ENCODE measurements at places on chromosomes 1 and 21.

DNA sequence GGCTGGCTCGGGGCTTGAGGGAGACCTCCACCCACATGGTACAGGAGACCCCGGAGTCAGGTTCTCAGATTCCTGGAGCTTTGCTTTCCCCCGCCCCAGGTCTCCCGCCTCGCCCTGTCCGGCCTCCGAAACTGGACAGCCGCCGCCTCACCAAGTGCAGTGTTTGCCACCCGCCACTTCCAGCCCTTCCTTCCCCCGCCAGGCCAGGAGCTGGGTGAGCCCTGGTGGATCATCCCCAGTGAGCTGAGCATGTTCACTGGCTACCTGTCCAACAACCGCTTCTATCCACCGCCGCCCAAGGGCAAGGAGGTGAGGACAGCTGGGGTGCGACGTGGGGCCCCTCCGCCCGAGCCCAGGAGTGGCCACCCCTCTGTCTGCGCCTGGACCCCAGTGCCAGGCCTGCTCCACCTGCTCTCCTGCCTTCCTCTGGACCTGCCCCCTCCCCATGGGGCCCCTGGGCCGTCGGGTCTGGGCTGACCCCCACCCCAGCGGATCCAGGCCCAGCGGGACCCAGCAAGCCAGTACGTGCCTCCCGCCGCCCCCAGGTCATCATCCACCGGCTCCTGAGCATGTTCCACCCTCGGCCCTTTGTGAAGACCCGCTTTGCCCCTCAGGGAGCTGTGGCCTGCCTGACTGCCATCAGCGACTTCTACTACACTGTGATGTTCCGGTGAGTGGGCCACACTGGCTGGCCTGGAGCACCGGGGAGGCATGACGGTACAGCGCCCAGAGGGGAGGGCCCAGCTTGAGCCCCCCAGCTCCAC is 8.7 kb downstream of the SELENON start:
- DNase-seq: no peak

- DNase-seq: no peak
Measured at GRCh38 chr1:163063143-163063542, 6.0 kb upstream of the RGS4 start.

DNA sequence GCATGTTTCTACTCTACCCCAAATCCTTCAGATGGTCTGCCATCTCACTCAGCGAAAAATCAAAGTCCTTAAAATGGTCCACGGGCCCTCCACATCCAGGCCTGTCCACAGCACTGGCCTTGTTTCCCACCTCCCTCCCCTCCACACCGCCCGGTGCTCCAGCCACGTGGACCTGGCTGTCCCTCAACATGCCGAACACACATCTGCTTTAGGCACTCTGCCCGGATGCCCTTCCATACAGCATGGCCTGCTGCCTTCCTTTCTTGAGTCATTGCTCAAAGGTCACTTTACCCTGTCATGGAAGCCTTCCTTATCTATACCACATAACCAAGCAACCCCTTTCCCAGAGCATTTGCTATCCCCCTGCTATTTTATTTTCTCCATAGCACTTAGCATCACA is 143.0 kb downstream of the DNM3 start:
- no peak for DNase-seq

DNA sequence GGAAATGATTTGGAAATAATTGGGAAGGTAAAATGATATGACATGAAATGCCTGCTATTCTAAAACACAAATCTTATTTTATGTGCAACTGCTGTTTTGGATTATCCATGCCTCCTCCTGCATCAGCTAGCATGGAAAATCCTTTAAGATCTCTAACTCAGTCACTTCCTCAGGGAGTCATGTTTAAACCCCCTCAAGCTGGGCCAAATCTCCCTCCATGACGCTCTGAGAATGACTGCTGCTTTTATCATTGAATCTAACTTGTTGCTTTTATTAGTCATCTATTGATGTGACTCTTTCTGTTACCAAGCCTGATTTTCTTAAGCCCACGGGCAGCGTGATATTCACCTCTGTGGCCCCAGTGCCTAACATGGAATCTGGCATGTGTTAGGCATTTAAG is 324.8 kb downstream of the DISC1 start:
- DNase-seq: no peak

DNA sequence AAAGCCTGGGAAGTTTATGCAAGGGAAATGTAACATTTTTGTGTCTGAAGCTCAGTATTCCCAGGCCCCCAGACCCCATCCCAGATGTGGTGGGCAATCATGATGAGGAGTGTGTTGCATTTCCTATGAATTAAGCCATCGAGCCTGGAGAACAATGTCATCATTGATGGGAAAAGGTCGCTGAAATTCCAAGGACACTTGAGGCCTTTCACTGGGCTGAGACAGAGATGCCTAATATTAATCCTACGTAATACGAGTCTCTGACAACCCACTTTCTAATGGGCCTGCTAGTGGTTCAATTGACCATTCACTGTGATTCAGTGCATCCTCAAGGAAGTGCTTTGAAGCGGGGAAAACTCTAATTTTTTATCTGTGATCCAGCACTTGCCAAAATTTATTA is 291.6 kb downstream of the PLPP3 start:
- DNase-seq: no peak

DNA sequence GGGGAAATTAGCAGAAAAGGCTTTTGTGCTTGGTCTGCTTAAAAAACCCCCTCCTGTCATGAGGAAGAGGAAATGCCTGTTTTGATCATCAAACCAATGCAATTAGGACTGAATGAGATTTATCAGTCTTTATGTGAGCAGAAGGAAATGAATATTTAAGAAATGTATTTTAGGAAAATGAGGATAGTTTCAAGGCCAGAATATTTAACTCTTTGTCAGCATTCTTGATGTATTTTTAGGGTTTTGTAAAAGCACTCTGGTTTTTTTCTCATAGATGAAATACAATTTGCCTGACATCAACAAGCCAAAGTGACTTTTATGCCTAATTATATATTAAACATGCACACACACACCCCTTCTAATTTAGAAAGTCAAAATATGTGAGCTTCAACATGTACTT is 213.8 kb downstream of the GRIK1 start:
- no peak for DNase-seq

DNA sequence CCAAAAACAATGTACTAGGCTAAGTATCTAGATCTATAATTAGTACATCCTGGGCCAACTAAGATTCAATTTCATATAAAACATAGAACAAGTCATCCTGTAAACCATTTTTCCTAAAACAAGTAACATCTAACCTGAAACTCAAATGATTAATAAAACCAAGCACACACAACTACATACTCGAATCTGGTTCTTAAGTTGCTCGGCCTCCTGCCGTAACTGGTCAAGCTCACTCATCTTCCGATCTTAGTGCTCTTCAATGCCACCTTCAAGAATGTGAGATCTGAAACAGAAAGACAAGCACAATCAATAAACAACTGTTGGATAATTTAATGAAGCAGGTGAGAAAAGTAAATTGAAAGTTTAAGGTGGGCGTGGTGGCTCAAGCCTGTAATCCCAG is 46.9 kb upstream of the NADK start:
- no peak for DNase-seq

DNA sequence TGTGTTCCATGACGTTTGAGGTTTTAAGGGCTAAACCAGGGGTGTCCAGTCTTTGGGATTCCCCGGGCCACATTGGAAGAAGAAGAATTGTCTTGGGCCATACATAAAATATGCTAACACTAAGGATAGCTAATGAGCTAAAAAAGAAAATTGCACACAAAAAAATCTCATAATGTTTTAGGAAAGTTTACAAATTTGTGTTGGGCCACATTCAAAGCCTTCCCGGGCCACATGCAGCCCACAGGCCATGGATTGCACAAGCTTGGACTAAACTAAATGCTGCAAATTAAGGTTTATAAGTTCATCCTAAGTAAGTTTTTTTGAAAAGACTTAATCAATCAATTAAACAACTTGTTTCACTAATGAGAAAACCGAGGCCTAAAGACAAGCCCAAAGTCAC is 21.9 kb downstream of the NIBAN1 start:
- DNase-seq: no peak

DNA sequence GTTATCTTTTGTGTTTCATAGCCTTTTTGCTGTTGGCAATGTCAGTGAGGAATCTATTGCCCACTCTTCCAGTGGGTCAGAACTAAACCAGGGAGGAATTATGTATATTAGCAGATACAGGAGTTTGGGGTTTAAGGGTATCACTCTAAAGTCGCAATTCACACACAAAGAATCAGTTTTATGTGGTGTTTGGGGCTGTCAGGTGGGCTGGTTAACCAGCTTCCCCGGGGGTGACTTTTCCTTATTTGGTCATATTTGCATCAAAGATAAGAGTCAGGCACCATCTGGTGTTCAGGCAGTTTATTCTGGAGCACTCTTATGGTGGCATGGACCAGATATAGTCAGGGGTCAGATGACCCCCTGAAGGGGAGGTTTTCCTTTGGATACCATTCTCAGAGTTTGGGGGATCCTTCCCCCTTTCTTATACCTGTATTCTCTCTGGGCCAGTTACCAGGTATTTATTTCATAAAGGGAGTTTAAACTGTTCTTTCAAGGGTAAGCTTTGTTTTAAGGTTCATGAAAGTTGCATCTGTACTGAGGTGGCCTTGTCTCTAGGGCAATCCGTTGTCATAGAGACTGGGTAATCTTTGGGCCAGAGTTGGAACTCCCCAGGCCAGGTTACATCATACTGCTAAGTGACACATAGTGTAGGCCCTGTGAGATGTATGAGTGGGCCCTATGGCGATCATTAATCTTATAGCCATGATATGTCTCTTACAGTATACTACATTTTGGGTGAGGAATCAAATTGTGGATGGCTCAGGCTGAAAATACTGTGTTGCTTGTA is 148.2 kb downstream of the RWDD3 start:
- no peak for DNase-seq

DNA sequence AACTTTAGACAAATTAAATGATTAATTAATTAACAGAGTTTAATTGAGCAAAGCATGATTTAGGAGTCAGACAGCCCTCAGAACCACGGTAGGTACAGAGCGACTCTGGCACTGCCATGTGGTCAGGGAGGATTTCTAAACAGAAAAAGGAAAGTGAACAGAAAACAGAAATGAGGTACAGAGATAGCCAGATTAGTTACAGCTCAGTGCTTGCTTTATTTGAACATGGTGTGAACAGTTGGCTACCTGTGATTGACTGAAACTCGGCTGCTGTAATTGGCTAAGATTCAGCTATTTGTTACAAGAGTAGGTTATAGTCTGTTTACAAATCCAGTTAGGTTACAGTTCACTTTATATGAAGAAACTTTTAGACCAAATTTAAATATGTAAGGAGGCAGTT is 163.0 kb upstream of the TNR start:
- DNase-seq: no peak

DNA sequence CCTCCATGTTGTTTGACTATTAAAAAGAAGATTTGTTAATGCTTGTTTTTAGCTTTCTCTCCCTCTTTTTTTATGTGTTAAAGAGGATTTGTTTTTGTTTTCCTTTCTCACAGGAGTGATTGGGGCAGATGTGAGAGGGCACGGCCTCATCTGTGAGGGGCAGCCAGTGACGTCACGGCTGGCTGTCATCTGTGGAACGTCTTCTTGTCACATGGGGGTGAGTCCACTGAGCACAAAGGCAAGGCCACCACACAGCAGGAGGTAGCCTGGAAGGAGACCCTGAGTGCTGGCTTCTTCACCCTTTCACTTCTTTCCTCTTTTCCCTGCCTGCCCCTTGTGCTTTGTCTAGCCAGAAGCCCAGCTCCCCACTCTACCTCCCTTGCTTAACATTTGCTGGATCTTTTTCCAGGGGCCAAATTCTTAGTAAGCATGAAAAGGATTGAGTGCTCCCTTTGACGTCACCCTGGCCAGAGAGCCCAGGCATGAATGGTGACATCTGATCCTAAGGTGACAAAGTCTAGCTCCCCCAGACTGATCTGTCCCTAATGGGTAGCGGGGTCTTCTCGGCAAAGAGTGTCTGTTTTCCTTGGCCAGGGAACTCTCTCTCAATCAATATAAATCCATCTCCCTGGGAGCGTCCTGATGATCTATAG is 257.2 kb downstream of the FGGY start:
- DNase-seq: no peak

DNA sequence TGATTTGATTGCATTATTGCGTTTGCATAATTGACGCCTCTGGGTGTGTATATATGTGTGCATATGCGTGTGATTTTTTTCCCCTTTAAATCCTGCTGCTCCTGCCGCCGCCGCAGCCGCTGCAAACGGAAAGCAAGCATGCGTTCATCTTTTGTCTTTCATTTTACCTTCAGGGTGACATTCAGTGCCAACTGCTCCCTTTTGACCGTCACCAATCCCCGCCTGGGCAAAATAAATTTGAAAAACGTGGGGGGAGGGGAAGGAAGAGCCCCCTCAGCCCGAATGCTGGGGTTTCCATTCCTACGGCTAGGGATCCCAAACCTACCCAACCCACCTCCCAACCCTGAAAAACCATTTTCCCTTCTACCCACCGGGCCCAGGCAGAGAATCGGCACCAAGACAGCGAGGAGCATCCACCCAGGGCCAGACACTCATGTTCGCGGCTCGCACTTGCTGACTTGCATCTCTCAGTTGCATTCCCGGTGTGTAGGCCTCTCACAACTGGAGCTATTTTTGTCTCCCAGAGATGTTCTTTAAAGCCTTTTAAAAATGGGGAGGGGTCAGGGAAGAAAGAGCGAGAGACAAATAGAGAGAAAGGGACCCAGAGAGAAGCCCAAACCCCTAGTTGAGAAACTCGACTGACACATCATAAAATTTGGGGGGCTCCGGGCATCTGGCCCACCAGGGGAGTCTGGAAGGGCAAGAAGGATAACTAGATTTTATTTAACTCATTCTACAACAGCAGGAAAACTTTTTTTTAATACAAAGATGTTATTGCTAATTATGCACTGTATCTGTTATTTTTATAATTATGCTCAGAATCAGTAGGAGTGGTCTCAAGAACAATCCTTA is 367.1 kb upstream of the ESRRG start:
- DNase-seq: no peak

GRCh38 chr1:221302357-221302756 is 423.1 kb downstream of the HLX start:
- no peak for DNase-seq

DNA sequence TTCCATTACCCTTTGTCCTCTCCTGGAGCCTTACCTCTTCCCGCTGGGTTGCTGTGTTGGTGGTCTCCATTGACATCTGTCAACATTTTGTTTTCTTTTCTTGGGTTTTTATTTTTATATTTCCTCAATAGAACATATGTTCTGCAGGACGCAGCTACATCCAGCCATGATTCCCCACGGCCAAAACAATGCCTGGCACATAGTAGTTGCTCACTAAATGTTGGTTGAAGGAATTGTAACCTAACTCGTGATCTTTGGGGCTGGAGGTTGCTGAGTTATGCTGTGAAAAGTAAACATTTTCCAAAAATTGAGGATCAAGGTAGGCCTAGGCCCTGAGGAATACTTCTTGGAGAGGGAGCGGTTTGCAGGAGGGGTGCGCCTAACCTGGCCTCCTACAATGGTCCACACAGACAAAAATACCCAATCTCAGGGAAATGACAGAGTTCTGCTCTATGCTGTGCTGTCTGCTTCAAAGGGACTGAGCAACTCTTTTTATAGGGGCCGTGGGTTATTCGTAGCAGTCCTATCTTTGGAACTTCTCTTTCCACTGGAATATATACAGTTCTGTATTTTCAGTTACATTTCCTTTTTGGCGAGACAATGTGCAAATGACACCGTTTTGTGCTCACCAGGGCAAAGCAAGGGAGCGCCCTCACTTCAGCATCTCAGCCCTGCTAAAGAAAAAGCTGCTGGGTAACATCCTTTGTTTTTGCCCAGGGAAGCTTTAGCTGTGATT is 1.4 kb downstream of the PDPN start:
- DNase-seq: no peak

Measured in T-helper 17 cell (primary cell).